Naive thymus-derived CD8-positive, alpha-beta T cell (primary cell): ENCODE measurements at places on chromosomes 2 and 18. TPM values are rescaled to one million over a fixed set of nuclear protein-coding genes. Genes with fewer than 3 reads are reported as not detected.
A peak's percentile ranks its signal among the peaks of the same experiment; 100 is the strongest.

The TRPM8 gene
- not detected for total RNA-seq

The SFT2D3 gene
- total RNA-seq, result 16.5 TPM

GRCh38 chr2:64133828-64134227, 10.4 kb downstream of the PELI1 start:
- H3K4me3 ChIP-seq, result no peak overlapping the region
- no peak for DNase-seq
- H3K4me1 ChIP-seq, result peaks cover 74% of the 10 kb centered on the region
- H3K36me3 ChIP-seq, result peaks cover 2% of the 10 kb centered on the region
- H3K27ac ChIP-seq, result no peak overlapping the region
- no peaks in the 10 kb centered on the region for H3K27me3 ChIP-seq

DNA sequence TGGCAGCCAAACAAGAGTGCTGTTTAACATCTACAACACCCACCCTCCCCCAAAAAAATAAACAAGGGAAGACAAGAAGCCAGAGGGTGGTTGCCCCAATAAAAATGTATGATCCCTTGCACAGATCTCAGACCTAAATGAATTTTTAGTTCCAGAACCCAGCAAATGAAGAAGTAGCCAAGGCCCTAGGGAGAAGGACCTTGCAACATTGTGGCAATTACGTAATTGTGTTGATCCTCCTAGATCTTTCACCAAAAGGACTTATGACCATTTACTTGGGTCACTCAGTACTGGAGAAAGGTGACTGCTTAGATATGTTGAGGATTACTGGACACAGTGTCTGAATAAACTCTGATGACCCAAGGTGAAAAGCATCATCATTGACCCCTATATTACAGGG, 1393.8 kb downstream of the LRP1B start:
- no peak overlapping the region for H3K4me3 ChIP-seq
- H3K27me3 ChIP-seq, result no peaks in the 10 kb centered on the region

The MBP gene
- total RNA-seq, result 99.9 TPM

The SERPINB13 gene
- not detected for total RNA-seq

The EMILIN1 gene
- 0.41 TPM for total RNA-seq

DNA sequence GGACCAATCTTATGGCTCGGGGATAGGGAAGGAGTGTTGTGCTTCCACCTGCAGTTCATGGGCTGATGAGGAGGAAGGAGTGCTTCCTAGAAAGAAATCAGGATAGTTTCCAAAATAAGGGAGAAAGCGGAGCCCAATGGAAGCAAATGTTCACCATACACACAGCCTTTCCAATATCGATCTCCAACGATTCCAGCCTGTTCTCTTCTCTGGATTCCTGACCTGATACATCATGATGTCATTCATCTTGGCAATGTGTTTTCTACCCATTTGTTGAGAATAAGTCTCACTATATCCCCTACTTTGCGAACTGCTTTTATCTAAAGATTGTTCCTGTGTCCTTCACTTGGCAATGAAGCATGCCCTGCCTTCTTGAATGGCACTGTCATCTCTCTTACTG, 205.3 kb upstream of the SIX2 start:
- no peaks in the 10 kb centered on the region for H3K36me3 ChIP-seq
- H3K4me3 ChIP-seq, result no peak overlapping the region
- no peaks in the 10 kb centered on the region for H3K4me1 ChIP-seq
- DNase-seq, result no peak
- peaks cover 12% of the 10 kb centered on the region for H3K27me3 ChIP-seq

The UGT1A5 gene
- total RNA-seq, result not detected

GRCh38 chr2:177264209-177264692, 276 bp downstream of the NFE2L2 start:
- H3K4me1 ChIP-seq, result peaks cover 55% of the 10 kb centered on the region
- peak; percentile 15 for DNase-seq
- no peak overlapping the region for H3K27ac ChIP-seq
- no peaks in the 10 kb centered on the region for H3K36me3 ChIP-seq
- peak overlapping the region; percentile 95 for H3K4me3 ChIP-seq

DNA sequence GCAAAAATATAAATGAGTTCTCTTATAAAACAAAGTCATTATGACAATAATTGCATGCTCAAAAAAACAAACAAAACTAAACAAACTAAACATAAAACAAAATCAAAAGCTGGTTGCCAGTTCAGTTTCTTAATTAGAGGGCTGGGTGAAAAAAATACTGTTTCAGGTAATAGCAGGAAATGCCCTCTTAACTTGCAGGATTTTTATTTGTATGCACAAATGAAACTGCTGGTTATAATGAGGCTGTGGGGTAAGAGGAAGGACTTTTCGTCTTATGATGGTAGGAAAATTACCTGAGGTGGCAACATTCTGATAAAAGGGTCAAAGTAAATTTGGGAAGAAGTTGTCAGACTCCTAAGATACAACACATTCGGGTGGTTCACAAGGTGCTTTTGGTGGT, 21.5 kb upstream of the CDKL4 start:
- peaks cover 4% of the 10 kb centered on the region for H3K36me3 ChIP-seq
- no peak for DNase-seq
- no peaks in the 10 kb centered on the region for H3K27me3 ChIP-seq

DNA sequence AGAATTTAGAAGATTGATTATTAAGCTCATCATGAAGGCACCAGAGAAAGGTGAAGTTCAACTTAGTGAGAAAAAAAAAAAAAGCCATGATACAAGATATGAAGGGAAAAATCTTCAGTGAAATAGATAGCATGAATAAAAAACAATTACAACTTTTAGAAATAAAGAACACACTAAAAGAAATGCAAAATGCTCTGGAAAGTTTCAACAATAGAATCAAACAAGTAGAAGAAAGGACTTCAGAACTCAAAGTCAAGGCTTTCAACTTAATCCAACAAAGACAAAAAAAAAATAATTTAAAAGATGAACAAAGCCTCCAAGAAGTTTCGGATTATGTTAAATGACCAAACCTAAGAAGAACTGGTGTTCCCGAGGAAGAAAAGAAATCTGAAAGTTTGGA, 105.5 kb downstream of the GRB14 start:
- H3K27me3 ChIP-seq, result no peaks in the 10 kb centered on the region
- no peaks in the 10 kb centered on the region for H3K36me3 ChIP-seq
- H3K4me3 ChIP-seq, result no peak overlapping the region
- H3K4me1 ChIP-seq, result no peaks in the 10 kb centered on the region
- DNase-seq, result no peak
- no peak overlapping the region for H3K27ac ChIP-seq

DNA sequence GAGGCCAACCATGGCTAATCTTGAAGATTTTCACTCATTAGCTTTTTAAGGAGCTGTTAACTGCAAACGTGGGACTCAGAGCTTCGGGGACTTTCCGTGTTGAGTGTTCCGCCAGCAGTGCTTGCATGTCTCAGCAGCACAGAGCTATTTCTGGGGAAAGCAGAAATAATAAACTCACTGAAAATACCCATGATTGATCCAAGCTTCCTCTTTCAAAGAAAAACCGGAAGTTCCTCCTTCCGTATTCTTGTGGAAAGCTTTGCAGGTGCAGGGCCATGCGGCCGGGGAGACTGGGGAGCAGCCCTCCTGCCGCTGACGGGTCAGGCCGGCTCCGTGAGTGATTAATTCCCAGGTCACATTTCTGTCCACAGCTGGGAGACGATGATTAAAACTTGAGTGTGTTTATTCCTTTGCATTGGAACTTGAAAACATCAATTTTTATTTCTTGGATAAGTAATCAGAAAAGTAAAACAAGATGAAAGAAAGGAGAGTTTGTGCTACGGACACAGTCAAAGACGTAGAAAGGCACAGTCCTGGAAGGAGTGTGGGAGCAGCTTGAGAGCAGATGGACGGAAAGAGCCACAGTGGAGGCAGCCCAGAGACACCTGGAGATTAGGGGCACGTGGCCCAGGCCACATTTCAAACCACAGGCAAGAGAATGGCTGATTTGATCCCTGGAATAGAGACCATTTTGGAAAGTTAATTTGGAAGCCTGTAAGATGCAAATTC, 54.2 kb upstream of the CTDP1 start:
- no peak for DNase-seq
- H3K27ac ChIP-seq, result no peak overlapping the region
- H3K27me3 ChIP-seq, result peaks cover 12% of the 10 kb centered on the region
- H3K4me3 ChIP-seq, result no peak overlapping the region

DNA sequence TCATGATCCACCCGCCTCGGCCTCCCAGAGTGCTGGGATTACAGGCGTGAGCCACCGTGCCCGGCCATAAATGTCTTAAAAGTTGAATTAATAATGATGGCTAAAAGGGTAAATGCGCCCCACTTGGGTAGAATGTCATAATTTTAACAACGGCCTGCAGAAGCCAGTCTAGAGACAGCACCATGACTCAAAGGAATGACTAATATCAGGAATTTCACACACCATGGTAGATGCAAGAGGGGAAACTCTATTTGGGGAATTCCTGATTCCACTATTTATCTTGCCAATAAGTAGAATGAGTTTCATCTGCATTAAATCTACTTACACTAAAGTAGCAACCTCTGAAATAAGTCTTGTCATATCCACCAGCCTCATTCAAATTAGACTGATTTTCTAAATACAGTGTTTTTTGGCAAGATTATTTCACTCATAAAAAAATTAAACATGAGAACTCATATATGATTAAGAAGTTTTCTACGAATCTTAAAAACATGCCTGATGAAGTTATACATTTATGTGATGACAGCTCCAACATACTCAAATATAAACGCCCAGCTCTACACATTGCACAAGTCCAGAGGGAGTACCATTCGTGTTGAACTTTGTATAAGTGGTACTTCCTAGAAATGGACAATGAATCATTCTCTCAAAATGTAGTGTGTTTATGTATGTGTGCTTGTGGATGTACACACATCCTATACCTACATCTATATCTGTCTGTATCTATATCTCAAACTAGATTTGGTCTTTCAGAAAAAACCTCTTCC, 309.7 kb downstream of the IRS1 start:
- H3K27me3 ChIP-seq, result peaks cover 1% of the 10 kb centered on the region
- DNase-seq, result no peak
- no peak overlapping the region for H3K27ac ChIP-seq
- no peaks in the 10 kb centered on the region for H3K4me1 ChIP-seq

GRCh38 chr18:53757328-53757727, 467.1 kb downstream of the MBD2 start:
- no peaks in the 10 kb centered on the region for H3K36me3 ChIP-seq
- H3K27me3 ChIP-seq, result no peaks in the 10 kb centered on the region
- H3K27ac ChIP-seq, result no peak overlapping the region
- no peaks in the 10 kb centered on the region for H3K4me1 ChIP-seq

The CYS1 gene
- total RNA-seq, result not detected
